CD4-positive, alpha-beta T cell treated with Interferon gamma for 1 hour (primary cell): ENCODE measurements at places on chromosomes 6 and 20.
A peak's percentile ranks its signal among the peaks of the same experiment; 100 is the strongest.

- no peak for DNase-seq
Measured at GRCh38 chr6:169974663-169975062, 223.2 kb downstream of the ERMARD start.

DNA sequence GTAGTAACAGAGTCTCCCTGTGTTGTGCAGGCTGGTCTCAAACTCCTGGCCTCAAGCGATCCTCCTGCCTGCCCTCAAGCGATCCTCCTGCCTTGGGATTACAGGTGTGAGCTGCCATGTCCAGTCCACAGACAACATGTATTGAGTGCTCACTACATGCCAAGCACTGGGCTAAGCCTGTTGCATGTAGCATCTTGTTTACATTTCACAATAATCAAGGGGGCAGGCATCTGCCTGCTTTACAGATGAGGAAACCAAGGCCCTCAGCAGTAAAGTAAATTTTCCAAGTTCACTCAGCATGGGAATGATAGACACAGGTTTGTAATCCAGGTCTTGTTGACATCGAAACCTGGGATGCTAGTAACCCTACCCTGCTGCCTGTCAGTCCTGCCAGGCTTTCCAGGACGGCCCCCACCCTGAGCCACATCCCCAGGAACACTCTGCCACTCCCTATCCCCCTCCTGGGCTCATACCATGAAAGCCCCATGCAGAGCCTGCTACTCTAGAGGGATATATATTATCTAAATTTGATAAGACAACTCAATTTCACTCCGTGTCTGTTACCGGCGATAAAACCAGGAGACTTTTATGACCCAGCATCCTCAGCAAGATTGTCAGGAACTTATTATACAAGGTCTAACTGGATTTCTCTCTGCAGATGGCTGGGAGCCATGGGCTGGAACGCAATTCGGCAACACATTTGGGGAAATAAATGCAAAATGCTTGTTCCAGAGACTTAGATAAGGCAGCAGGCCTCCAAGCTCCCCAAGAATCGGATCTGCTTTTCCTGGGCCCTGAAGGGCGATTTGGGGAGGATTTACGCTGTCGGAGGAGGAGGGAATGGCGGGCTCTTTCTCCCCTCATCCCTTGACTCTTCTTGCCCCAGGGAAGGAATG lies 30.4 kb downstream of the CD40 start:
- DNase-seq, result no peak

- no peak for DNase-seq
Measured at GRCh38 chr20:42366626-42367025, 748.4 kb upstream of the CHD6 start.

- DNase-seq, result no peak
Measured at GRCh38 chr6:132465530-132466485, 47.1 kb downstream of the STX7 start.

- no peak for DNase-seq
Measured at GRCh38 chr6:15608396-15608795, 54.4 kb downstream of the DTNBP1 start.

- no peak for DNase-seq
Measured at GRCh38 chr6:13466304-13467215, 20.8 kb downstream of the GFOD1 start.

DNA sequence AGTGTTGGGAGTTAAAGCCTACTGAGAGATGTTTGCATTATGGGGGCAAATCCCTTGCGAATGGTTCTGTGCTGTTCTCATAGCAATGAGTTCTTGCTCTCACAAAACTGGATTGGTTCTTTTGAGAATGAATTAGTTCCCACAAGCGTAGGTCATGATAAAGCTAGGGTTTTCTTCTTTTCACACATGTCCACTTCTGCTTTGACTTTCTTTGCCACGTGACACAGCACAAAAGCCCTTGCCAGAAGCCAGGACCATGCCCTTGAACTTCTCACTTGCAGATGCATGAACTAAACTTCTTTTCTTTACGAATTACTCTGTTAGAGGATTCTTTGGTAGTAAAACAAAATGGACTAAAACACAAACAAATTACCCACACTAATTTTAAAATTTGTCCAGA lies 922.8 kb downstream of the EPHA7 start:
- no peak for DNase-seq

DNA sequence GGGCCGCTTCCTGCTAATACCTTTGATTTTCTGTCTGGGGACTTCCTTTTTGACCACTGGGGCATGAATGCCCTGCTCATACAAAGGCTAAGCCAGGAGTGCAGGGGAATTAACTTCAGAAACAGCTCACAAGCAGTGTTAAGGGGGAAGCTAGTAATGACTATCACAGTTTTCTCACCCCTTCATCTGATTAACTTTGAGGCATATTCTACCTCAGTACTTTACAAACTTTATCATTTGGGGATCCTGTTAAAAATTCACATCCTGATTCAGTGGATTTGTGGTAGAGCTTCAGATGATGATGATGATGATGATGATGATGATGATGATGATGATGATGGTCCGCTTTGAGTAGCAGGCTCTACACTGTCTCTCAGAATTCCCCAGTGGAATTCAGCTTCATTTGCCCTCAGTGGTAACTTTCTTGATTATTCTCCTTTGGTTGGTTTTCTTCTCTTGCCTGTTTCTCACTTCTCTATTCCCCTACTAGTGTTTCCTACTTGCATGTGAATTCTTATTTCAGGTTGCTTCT lies 78.4 kb upstream of the TMEM170B start:
- DNase-seq, result no peak

- no peak for DNase-seq
Measured at GRCh38 chr6:90895299-90896074, 308.6 kb upstream of the MAP3K7 start.

GRCh38 chr20:14531786-14532185 lies 194.4 kb upstream of the FLRT3 start:
- no peak for DNase-seq

DNA sequence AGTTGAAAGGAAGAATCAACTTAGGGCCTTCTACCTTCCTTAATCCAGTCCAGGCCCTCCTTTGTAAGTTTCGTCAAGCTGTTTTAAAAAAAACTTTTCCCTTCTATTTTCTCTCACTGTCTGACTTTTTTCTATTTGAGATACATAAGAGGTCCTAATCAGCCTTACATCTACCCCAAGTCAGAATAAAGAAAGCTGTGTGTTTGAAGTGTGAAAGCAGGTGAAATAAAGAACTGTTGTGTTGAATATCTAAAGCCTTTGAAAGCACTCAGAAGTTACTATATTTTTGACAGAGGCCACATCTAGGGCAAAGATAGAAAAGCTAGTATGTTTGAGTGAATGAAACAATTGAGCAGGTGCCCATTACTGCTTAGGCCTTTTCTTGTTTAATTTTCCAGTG lies 35.5 kb downstream of the SH3BGRL2 start:
- DNase-seq, result no peak

- DNase-seq, result peak; percentile 71
Measured at GRCh38 chr20:46013829-46014516, 5.3 kb downstream of the MMP9 start.

DNA sequence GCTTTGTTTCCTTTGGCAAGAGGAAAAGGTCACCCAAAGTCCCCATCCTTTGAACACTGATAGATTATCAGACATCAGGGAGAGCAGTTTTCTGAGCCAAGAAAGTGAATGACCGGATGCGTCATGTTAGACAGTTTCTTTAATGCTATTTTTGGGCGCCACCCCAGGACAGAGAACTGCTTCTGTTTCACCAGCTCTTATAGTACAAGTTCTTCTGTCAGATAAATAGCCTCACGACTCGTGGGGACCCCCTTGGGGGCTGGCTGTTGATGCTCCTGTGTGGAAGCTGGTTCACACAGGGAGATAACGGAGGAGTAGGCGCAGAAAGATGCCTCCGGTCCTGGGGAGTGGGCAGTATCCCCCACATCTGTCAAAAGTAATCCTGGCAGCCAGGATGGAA lies 54.6 kb downstream of the NPEPL1 start:
- DNase-seq, result no peak

GRCh38 chr6:143810745-143811144 lies 32.4 kb upstream of the LTV1 start:
- DNase-seq, result no peak

- no peak for DNase-seq
Measured at GRCh38 chr6:46586906-46587305, 65.7 kb downstream of the CYP39A1 start.

DNA sequence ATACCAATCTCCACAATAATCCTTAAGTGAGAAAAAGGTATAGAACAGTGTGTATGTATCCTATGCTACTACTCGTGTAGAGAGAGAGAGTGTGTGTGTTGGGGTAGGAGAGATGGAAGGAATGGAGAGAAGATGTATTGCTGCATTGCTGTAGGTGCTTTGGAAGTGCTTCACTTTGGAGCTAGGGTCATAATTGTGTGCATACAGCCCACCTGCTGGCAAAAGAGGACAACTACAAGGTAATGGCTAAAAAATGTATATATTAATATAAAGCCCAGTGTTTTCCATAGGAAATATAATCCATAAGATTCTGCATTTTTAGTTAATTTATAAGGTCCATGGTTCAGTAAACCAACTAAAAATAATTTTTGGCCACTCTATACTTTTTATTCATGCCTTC lies 36.1 kb downstream of the SERAC1 start:
- no peak for DNase-seq

DNA sequence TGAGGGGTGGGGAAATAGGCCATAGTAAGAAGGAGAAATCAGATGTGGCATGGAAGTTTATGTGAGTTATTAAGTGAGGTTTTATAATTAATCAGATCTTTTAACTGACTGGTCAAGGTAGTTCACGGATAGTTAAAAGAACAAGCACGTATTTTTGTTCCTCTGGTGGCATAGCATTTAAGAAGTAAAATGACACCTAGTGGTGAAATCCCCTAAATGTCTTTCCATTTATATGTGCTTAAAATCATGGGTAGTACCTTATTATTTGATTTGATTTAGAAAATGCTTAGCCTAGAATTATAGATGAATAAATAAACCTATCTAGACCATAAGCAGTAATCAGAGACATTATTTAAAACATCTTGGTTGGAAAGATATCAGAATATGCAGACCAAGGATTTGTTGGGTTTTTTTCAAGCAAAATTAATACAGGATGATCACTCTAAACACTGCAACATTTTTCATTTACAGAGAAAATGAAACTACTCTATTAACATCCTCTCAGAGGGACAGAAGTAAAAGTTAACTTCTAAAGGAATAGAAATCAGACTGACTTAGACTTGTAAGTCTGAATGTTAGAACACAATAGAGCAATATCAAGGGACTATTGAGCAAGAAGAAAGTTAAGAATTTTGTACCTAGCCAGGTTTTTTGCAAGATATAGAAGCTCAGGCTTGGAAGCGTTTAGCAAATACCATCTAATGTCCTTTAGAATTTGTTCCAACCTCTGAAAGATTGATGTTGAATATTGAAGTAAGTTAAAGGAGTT lies 81.1 kb downstream of the STXBP5 start:
- DNase-seq, result no peak

- DNase-seq, result no peak
Measured at GRCh38 chr6:10177704-10178103, 237.2 kb downstream of the TFAP2A start.

- peak; percentile 66 for DNase-seq
Measured at GRCh38 chr6:5723841-5724691, 282.7 kb downstream of the NRN1 start.

- no peak for DNase-seq
Measured at GRCh38 chr6:11245381-11246256, 13.2 kb upstream of the NEDD9 start.

- no peak for DNase-seq
Measured at GRCh38 chr6:28648035-28648877, 122.6 kb downstream of the GPX5 start.

DNA sequence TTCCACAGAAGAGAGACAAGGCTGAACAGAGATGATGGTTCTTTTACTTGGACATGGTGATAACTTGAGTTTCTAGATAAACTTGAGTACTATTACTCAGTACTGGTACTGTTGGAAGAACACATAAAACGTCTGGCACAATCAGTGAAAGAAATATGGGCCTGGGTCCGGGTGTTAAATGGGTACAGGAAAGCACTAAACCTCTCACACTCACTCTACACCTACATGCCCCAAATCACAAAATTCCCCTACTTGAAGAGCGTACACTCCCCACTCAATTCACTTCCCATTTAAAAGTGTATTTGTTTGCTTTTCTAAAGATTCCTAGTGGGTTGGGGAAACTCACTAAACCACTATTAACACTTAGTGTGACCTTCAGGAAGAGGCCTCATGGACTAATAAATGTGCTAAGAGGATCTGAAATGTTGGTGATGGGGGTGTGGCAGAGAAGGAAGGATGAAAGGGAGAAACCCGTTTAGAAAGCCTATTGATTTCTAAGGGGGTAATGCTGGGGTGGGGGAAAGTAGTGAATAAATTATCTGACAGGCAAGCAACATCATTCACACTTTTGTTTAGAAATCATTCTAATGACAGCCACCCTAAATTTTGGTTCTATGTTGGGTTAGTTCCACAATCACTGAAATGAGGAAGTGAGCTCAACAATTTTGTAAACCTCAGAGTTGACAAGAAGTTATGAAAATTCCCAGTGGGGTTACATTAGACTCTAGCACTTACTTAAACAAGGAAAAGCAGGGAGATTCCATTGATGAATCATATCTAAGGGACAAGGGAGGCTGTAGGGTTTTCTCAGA lies 222.6 kb upstream of the MARCKS start:
- peak; percentile 13 for DNase-seq

- DNase-seq, result no peak
Measured at GRCh38 chr6:69580706-69581105, 216.1 kb downstream of the LMBRD1 start.

DNA sequence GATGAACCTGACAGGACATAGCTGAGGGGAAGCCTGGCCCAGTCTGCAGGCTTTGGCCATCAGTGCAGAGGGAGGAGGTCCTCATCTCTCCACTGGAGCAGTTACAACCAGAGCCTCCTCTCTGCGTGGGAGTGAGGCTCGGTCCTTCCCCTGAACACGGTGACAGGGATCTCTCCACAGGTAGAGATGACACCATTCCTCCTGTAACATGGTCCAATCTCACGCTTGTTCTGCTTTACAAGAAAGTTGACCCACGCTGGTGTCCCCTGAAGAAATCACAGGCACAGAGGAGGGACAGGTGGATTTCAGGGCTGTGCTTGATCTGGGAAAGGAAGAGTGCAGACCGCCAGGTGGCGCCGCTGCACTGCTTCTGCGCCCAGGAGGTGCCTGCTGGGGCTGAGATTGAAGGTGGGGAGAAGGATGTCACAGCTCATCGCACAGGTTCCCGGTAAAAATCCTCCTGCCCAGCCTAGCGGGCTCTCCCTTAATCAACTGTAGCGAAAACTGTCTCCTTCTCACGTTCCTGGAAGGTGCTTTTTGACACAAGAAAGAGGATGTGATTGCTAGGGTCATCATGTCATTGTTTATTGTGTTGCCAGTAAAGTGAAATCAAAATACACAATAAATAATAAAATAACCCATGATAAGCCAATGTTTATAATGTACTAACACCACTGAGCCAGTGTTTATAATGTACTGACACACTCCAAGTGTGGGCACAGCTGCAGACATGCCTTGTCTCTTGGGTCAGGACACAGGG lies 20.4 kb downstream of the HLA-G start:
- DNase-seq, result peak; percentile 78

DNA sequence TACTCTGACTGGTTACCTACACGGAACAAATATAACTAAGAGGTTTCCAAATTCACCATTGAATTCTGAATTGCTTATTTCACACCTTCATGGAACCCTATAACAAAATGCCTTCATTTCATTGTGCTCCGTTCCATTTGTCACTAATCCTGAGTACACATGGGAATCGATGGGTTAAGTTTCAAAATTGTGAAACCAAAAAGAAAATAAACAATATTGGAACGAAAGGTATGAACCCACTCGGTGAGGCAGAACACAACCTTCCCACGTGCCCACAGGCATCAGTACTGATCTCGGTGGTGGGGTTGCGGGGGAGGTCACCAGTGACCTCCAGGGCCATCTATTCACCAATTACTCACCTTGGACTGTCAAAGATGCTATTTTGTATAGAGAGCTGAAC lies 34.0 kb downstream of the PLAGL1 start:
- DNase-seq, result no peak
